ENCODE measurements at places on chromosomes 11 and 22.

DNA sequence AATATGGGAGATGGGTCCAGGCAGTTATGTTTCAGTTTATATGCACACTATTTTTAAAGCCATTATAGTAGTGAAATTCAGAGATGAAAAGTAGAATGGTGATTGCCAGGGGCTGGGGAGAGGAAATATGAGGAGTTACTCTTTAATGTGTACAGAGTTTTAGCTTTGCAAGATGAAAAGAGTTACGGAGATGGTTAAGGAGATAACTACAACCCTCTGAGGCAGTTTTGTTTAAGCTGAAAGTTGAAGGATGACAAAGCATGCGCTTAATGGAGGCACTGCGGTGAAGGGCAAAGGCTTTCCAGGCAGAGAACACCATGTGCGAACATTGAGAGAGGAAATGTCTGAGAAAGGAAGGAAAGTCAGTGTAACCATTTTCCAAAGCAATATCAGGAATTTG is 18.2 kb upstream of the BMAL1 start:
- DNase-seq = no peak

DNA sequence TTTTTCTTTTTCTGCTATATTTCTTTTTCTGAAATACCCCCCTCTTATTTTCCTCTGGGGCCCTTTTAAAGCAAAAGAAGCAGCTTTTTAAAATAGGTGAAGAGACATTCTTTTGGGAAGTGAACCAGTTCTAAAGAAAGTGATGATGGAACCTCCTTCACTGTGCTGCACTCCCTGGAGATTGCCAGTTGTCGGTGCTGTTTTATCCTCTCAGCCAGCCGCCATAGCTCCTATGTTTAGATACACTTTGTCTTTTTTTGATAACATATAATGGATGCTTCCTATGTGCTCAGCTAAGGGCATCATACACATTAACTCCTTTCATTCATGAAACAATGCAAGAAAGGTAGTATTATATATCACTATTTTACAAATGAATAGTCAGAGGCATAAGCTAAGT is 14.0 kb downstream of the CFAP300 start:
- no peak for DNase-seq

- no peak for DNase-seq
Measured at GRCh38 chr11:96012086-96012824, 88.3 kb upstream of the MTMR2 start.

DNA sequence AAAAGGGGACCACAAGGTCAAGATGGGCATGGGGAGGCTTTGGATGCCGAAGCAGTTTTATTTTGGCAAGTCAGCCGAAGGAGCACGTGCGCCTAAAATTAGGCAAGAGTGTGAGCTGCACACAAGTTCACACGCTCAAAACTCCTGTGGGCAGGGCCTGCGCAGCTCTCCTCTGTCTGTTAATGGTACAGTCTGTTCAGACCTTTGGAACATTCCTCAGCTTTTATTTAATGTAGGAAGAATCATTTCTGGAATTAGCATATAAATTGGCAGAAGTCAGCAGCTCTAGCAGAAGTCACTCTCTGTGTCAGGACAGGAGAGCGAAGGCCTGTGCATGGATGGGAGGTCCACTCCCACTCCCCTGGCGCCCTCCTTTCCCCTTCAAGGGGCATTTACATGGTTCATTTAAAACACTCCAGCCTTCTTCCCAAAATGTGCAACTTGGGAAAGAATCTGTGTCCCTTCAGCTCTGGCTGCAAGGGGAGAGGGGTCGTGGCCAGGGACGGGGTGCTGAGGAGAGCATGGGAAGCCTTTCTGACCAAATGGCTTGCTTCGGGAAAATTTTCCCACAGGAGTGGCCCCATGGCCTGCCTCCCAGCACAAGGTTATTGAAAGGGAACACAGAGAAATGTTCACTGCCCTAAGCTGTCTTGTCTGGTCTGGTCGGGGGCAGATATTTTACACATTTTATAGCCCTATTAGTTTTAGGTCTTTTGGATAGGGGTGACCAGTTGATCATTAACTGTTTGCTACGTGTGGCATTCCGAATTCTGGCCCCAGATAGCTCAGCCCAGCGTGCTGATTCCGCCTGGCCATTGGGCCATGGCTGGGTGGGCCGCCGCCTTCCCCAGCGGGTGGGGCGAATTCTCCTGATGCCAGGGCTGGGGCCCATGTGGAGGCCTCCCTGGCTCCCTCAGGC is 43.9 kb upstream of the SMIM38 start:
- no peak for DNase-seq

DNA sequence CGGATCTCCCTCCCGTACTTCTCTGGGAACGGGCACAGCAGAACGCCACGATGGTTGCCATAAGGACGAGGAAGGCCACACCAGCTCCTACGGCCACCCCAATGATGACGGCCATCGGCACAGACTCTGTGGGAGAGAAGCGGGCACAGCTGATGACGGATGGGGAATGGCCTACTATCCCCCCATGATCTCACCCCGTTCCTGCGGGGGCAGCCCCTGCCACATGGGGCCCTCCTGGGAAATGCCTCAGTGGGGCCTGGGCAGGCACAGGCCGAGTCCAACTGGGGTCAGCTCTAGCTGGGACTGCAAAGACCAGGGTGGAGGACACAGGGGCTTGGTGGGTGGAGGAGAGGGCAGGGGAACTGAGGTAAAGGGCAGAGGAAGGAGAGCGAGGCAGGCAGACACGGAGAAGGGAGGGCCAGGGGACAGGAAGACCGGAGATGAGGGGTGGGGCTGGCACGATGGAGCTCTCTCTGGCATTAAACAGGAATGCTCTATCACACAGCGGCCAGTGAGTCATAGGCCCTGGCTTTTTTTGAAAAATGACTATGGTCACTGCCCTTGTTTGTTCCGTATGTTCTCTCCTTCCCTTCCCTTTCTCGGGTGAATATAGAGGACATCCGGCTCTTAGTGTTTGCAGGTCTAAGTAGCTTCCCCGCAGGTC is 76.0 kb downstream of the ST3GAL4 start:
- DNase-seq = no peak

GRCh38 chr11:126337474-126338241 is 17.8 kb upstream of the ST3GAL4 start:
- no peak for DNase-seq

DNA sequence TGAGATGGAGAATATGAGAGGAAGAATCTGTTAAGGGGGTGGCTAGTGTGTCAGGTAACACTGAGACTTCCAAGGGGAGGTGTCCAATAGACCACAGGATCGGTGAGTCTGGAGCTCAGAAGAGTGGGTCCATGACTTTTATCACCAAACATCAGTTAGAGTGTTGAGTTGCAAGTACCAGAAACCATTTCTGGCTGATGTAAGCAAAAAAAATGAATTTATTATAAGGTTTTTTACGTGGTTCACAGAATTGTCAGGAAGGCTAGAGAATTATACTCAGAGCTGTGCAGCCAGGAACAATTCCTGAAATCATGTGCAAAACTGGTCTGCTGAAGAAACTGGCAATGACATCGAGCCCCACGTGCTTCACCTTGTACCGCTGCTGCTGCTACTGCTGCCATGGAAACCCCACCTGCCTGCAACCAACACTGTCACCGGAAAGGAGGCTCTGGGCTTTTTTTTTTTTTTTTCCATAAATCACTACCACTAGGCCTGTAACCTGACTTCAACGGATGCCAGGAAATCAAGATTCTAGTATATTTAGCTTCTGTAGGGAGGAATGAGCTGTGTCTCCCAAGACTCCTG is 16.6 kb upstream of the STK33 start:
- no peak for DNase-seq

Measured in fibroblast of skin of left quadriceps (primary cell).